ENCODE measurements at places on chromosomes 3 and 15.

DNA sequence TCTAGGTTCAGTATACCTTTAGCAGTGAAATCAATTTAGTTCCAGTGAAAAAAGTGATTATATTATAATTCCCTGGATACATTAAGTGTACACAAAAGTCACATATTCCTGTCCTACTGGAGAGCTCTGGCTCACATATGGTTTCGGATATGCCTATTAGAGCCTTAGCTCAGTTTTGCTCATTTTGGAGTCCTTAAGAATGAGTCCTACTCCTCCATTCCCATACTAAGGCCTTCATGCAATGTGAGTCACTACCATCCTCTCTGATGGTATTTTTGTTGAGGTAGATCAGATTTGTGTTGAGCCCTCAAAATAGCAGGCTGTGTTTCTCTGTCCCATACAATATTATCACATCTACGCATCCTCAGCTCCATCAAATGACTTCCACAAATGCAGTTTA is 294.2 kb upstream of the COL8A1 start:
- DNase-seq: no peak

DNA sequence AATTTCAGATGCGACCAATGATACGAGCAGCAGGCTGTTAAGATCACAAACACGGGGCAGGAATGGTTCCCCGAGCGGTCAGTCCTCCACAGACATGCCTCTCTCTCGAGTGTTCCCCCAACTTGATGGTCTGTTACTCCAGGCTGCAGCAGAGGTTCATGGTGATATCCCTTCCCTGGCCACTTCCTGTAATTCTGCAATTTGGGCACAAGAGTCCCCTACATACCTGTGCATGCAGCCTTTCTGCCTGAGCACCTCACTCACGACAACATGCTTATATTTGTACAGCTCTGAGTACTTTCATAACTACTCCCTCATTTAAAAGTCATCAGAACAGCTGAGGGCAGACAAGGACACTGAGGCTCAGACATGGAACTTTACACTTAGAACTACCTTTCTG is 408.1 kb upstream of the NR2F2 start:
- no peak for DNase-seq

- no peak for DNase-seq
Measured at GRCh38 chr3:42511201-42511600, 8.8 kb downstream of the VIPR1 start.

GRCh38 chr3:147538034-147538433 is 128.9 kb downstream of the ZIC1 start:
- no peak for DNase-seq

DNA sequence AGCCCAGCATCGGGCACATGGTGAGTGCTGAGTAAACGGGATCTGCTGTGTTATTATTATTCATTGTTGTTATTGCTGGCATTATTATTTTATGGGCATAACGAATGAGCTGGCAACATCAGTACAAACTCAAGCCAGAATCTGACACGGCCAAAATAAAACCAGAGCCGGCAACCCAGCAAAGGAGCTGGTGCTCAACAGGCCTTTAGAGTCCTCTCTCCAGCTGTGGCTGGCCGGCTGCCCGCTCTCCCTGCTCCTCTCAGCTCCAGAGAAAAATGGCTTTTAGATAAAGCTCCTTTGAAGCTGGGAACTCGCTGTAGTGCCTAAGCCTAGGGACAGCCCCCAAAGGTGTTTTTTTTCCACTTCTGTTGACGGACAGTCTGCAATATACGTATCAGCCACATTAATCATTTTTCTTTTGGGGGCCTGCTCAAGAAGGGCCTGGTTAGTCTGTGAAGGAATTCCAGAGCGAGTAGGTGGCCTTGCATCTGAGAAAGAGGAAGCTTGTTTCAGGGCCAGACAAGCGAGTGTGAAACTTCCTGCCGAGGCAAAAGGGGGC is 193.9 kb upstream of the UBE2E1 start:
- DNase-seq: no peak

DNA sequence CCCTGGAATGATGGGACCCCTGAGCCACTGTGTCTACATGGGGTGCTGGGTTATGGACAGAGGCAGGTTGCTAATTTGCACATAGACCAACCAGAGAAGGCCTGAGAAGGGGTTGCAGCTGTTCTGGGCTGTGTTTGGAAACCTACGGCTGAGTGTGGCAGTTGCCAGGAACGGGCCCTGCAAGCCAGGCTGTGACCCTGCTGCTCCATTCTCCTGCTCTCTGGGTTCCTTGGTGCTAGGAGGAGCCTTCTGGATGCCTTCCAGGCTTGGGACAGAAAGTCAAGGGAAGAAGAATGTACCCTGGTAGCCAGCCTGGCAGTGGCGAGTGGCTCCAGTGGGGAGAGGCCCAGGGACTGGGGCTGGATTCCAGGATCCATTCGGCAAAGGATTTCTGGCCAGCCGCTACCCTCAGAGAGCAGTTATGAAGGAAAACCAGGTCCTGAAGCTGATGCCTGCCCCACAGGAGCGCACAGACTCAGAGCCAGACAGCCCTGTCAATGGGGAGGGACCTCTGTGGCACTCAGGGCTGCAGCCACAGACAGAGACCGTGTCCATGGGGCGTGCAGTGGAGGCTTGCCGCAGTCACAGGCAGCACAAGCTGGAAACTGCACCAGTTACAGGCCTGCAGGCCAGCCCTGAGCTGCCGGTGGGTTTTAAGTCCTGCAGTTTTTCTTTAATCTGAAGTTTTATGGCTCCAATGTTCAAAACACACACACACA is 55.1 kb upstream of the ACAD9 start:
- DNase-seq: no peak

DNA sequence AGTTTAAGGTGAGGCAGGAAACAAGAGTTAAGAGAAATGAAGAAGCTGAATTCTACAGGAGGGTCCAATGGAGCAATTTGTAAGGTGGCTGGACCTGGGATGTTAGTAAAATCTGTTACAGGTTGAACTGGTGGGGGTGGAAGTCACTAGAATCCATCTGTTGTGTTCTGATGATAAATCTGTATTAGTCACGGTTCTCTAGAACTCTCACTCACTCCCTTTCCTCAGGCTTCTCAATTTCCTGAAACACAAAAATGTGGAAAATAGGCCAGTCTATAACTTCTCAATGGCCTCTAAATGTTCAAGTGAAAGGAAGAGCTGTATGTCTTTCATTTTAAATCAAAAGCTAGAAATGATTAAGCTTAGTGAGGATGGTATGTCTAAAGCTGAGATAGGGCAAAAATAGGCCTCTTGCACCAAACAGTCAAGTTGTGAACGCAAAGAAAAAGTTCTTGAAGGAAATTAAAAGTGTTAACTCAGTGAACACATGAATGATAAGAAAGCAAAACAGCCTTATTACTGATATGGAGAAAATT is 180.2 kb upstream of the CBLB start:
- no peak for DNase-seq

- no peak for DNase-seq
Measured at GRCh38 chr3:47578119-47578632, 489 bp downstream of the CSPG5 start.

DNA sequence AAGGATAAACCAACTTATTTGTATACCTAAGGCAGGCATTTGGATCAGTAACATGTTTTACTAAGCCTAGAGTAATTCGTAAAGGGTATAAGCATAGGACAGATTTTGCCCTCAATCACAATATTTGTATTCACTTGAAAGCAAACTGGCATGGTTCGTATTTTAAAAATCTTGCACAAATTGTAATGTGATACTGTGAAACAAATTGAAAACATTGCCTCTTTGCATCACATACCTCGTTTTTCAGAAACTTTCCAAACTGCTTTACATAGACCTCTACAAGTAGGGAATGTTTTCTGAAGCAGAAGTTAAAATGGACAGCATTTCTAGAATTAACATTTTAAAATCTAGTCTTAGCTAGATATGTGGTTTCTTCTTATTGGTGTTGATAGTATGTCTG is 11.6 kb downstream of the KBTBD8 start:
- DNase-seq: no peak

DNA sequence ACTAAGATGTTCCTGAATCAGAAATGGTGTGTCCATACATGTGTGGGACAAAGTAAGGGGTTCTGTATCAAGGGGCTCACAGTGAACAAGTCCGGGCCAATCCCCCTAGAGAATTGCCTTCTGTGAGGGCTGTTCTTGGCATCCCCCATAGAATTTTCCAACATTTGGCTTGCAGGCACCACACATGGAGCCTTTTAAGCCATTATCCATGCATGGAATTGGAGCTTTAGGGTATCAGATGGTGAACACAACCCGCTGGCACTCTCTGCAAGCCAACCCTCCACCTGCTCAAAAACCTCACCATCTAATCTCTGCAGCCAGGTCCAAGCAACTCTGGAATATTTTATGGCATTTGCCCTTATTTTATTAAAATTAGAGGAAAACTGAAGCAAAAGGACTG is 278.7 kb downstream of the ERC2 start:
- DNase-seq: no peak

- DNase-seq: no peak
Measured at GRCh38 chr15:40436116-40436891, 4.4 kb upstream of the BAHD1 start.

DNA sequence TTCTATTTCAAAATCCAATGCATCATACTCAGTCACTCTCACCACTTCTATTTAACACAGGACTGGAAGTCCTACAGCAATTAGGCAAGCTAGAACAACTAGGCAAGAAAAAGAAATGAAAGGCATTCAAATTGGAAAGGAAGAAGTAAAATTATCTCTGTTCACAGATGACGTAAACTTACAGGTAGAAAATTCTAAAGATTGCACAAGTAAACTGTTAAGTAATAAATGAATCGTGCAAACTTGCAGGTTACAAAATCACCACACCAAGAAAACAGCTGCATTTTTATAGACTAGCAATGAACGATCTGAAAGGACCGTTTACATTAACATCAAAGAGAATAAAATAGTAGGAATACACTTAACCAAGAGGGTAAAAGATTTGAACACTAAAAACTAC is 36.2 kb downstream of the CHST2 start:
- DNase-seq: no peak

- no peak for DNase-seq
Measured at GRCh38 chr3:62154457-62155148, 218.7 kb downstream of the FEZF2 start.

- no peak for DNase-seq
Measured at GRCh38 chr3:116386168-116386567, 59.1 kb downstream of the LSAMP start.

- no peak for DNase-seq
Measured at GRCh38 chr15:100097342-100098127, 244.2 kb downstream of the ADAMTS17 start.

- DNase-seq: no peak
Measured at GRCh38 chr15:68599560-68600071, 20.8 kb downstream of the CORO2B start.

DNA sequence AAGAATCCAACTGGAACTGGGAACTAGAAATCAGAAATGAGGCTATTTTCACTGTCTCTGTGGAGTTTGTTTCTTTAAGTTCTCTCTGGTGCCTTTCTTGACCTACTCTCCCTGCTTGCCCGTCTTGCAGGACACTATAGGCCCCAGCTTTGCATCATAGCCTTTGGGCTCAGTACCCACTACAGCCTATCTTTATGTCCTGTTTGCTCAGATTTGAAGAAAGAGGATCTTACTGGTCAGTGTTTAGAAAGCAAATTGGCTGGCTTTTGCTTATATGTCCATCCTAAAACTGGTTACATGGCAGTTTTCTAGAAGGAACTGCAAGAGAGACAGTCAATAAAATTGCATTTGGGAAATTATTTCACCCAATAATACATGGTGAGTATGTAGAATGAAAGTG is 231.8 kb upstream of the TBL1XR1 start:
- no peak for DNase-seq

DNA sequence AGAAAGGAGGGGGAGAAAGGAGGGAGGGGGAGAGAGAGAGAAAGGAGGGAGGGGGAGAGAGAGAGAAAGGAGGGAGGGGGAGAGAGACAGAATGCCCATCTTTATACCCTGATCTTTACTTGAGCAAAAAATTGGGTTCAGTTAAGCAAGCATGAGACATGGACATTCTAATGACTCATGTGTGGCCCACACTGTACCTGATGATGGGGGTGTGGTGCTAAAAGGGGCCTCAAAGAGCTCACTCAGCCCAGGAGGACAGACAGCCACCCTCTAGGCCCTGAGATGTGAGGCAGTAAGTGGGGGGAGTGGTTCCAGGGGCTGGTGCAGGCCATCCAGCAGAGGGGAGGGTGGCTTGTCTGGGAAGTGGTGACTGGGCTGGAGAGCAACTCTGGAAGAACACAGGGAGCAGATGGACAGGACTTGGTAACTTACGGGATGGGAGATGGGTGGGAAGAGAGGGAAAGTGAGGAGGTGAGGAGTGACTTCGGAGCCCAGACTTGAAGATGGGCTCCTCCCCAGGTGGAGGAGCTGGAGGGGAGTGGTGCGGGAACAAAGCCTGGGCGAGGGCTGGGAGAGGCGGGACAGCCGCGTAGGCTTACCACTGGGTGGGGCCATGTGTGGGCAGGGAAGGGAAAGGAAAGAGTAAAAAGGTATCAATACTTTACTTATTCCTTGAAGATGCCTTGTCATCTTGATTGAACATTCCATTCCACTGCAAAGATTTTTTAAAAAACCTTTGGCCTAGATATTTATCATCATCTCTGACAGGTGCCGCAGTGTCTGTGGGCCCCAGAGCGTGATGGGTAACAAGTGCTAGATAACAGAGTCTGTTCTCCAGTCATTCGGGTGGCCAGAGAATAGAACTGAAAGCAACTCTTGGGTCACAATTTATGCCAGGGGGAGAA is 32.3 kb downstream of the TSPAN3 start:
- no peak for DNase-seq

DNA sequence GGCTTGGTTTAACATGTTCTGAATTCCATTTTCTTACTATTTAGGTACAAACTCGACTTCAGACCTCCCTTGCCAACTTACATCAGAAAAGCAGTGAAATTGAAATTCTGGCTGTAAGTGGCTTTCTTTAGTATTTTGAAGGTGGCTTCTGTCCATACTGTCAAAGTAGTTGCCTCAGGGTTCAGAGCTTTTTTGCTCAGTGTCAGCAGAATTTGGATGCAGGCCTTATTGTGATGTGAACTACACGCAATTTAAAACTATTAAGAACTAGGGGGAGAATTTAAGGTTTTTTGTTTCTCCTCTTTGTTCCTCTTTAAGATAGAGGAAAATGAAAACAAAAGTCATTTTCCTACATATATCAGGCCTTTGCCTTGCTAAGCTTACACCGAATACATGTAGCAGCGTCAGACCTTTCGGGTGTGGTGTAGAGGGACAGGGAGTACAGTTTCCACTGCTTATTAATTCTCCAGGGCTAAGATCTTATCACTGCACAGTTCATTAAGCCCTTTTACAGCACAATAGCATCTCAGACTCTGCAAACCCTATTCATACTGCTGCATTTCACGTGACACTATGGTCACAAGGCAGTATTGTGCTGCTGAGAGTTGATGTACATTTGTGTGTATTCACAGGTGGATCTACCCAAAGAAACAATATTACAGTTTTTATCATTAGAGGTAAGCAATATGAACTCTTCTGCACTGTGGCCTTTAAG is 6.7 kb downstream of the SRP14 start:
- DNase-seq: no peak

GRCh38 chr3:188854772-188855149 is 317.0 kb upstream of the TPRG1 start:
- DNase-seq: no peak

DNA sequence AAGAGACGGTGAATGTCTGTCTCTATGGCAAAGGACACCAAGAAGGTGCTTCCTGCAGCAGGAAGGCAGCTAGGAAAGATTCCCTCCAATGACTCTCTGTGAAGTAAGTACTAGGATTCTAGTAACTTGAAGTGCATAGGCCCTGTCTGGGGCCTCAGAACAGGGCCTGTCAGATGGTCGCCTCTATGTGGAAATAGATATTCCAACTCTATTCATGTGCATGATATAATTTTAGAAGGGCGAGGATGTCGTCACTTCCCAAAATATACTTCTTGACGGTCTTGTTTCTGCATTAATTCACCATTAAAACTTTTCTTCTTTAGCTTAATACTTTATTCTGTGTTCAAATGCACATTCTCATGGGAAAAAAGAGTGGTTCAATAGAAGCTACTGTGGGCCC is 167.0 kb downstream of the TLE3 start:
- no peak for DNase-seq
